Gastrocnemius medialis (tissue), 4 donors: ENCODE measurements at places on chromosomes 13 and 19.

GRCh38 chr13:109196948-109197347, 567.5 kb downstream of the MYO16 start:
- DNase-seq: no peak
- no peaks in the 10 kb centered on the region for H3K27me3 ChIP-seq
- H3K27ac ChIP-seq: no peak overlapping the region
- H3K4me1 ChIP-seq: no peaks in the 10 kb centered on the region
- no peaks in the 10 kb centered on the region for H3K36me3 ChIP-seq

DNA sequence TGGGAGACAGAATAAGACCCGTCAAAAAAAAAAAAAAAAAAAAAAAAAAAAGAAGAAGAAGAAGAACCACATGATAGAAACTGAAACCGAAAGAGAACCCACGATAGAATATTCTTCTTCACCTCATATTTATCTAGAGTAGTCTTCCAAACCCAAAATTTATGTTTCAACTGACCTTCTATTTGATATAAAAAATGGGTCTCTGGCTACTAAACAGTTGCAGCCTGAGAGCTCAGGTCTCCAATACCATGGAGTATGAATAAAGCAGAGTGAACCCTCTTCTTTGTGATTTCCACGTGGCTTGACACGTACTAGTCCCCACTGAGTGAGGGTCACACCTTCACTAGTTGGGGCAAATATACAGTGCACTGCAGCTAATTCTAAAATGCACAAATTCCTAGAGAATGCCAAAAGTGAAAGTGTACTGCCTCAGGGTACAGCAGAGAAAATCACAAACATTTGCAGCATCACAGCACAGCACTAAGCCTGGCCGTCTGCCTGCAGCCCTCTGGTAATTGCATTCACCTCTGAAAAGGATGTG, 30.8 kb upstream of the RFC3 start:
- peak overlapping the region; percentile 33 for H3K4me3 ChIP-seq
- peaks cover 2% of the 10 kb centered on the region for H3K27me3 ChIP-seq
- no peak for DNase-seq
- no peaks in the 10 kb centered on the region for H3K36me3 ChIP-seq
- no peak overlapping the region for H3K27ac ChIP-seq

GRCh38 chr13:74135326-74136083, 1.3 kb upstream of the KLF12 start:
- DNase-seq: peak; percentile 14
- H3K36me3 ChIP-seq: no peaks in the 10 kb centered on the region
- H3K27me3 ChIP-seq: no peaks in the 10 kb centered on the region
- peak overlapping the region; percentile 96 for H3K27ac ChIP-seq
- peaks cover 16% of the 10 kb centered on the region for H3K4me1 ChIP-seq
- peak overlapping the region; percentile 84 for H3K4me3 ChIP-seq

DNA sequence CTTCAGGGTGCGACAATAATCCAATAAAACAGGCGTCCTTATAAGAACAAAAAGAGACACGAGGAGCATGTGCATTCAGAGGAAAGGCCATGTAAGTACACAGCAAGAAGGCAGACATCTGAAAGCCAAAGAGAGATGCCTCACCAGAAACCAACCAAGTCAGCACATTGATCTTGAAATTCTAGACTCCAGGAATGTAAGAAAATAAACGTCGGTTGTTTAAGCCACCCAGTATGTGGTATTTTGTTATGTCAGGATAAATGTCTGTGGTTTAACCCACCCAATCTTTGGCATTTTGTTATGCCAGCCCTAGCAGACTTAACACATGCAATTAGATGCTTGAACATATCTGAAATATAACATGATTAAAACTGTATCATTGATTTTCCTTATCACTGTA, 452.0 kb downstream of the SLITRK6 start:
- H3K27ac ChIP-seq: no peak overlapping the region
- no peak overlapping the region for H3K4me3 ChIP-seq

DNA sequence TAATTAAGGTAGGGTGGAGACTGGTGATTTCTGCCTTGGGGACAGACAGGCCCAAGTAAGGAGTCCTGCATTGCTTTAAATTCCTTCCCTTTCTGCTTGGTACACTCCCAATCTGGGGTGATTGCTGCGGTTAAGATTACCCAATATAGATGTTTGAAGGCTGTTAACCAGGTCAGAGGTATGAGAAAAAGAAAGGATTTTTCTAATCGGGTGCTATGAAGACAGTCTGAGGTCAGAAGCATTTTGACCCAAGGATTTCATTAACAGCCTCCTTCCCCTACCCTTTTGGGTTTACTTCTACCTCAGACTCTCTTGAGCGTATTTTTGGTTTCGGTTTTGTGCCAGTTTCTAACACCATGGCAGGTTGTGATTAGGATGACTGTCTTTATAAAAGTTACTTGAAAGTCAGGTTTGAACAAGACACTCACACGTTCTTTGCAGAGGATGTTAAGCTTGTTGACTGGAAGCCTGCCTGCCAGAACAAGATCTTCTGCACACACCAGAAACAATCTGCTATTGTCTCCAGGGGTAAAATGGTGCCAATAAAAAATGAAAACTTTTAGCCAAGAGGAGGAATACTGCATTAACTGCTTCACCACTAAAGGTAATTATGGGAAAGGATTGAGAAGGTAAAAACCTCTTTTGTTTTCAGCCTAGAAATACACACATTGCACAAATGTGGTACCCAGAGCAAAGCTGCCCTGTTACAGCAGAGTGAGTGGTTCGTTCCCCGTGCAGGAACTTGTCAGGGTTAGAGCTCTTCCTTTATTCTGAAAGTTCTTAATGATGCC, 108.8 kb downstream of the NDFIP2 start:
- H3K4me3 ChIP-seq: no peak overlapping the region
- H3K27ac ChIP-seq: no peak overlapping the region
- H3K36me3 ChIP-seq: no peaks in the 10 kb centered on the region
- H3K4me1 ChIP-seq: no peaks in the 10 kb centered on the region

DNA sequence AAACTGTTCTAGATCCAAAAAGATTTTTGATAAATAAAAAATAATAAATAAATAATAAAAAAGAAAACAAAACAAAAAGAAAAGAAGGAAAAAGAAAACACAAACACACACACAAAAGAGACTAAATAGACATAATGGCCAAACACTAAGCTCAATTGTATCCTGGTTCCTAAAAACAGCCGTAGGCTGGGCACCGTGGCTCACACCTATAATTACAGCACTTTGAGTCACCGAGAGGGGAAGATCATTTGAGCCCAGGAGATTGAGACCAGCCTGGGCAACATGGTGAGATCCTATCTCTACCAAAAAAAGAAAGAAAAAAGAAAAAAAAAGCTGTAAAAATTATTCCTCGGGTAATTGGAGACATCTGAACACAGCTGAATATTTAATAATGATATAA, 8.9 kb downstream of the ETHE1 start:
- H3K4me3 ChIP-seq: no peak overlapping the region
- DNase-seq: no peak
- H3K27ac ChIP-seq: no peak overlapping the region
- no peaks in the 10 kb centered on the region for H3K27me3 ChIP-seq
- no peaks in the 10 kb centered on the region for H3K4me1 ChIP-seq
- no peaks in the 10 kb centered on the region for H3K36me3 ChIP-seq

GRCh38 chr13:73059460-73060250, 850 bp downstream of the KLF5 start:
- H3K27me3 ChIP-seq: no peaks in the 10 kb centered on the region
- H3K36me3 ChIP-seq: no peaks in the 10 kb centered on the region
- peak overlapping the region; percentile 76 for H3K4me3 ChIP-seq
- peak overlapping the region; percentile 93 for H3K27ac ChIP-seq

DNA sequence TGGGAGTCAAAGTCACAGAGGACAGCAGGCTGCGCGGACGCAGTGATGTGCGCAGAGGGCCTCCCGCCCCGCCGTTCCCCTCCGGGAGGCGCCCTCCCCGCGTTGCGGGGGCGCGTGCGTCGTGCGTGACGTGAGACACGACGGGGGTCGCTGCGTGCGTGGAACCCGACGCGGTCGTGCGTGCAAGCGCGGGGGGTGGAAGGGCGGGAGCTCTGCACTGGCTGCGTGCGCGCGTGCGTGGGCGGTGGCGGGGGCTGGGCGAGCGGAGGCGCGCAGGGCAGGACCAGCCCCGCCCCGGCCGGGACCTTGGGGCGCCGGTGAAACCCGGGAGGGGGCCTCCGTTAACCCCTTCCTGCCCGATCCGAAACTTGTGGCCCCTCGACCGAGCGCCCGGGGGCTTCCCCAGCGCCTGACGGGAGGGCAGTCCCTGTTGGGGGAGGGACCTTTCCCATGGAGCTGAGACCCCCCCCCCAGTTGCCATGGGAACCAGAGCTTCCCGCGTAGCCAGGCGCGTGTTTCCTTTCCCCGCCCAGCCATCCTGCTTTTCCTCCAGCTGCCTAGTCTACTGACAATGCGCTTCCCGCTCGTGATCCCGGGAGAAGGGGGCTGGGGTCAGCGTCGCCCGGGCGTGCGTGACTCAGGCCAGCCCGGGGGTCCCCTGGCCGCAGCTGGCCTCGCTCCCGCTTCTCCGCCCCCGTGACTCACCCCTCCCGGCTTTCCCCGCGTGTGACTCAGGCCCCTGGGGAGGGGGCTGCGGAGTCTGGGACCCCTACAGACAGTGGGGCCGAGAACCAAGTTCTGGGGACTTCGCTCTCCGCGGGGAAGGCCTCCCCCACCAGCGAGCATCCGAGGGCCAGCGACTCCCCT, 7.3 kb upstream of the HOOK2 start:
- no peaks in the 10 kb centered on the region for H3K36me3 ChIP-seq
- peak overlapping the region; percentile 55 for H3K4me3 ChIP-seq
- peak; percentile 74 for DNase-seq
- H3K27ac ChIP-seq: peak overlapping the region; percentile 99
- H3K4me1 ChIP-seq: peaks cover 37% of the 10 kb centered on the region
- H3K27me3 ChIP-seq: no peaks in the 10 kb centered on the region
